ENCODE measurements at places on chromosomes 16 and 17.

- DNase-seq, result no peak
These were observed 88.5 kb downstream of the ZNF18 start for GRCh38 chr17:11908711-11909146.

DNA sequence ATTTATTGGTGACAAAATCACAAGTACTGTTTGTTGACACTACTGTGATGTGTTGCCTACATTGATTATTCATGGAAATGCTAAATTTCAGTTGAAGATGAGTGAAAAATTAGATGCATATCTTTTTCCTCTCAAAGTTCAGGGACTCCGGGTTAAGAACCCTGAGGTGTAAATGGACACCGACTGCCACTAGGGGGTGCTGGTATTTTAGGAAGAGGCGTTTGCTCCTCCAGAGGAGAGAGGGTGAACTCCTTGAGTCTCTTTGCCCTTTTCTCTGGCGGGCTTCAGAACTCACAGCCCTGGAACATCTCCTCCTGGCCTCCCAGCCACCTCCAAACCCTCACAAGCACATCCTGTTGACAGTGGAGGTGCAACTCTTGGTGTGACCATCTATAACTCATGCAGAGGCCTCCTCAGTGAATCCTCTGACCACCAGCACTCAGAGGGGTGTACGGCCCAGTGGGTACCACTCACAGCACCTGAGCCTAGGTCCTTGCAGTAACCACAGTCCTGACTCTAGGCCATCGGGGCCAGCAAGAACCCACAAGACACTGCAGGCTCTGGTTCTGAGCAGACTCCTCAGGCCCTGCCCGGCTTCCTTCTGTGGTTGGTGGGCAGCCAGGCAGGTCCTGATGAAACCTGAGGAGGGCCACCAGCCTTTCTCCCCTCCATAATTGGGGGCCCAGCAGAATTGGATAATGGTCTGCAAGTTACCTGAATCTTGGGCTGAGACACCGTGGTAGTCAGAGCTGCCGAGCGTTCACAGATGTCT is 26.2 kb upstream of the PIK3R5 start:
- peak; percentile 37 for DNase-seq

GRCh38 chr17:40341808-40342503 is 22.6 kb downstream of the GJD3 start:
- peak; percentile 71 for DNase-seq

DNA sequence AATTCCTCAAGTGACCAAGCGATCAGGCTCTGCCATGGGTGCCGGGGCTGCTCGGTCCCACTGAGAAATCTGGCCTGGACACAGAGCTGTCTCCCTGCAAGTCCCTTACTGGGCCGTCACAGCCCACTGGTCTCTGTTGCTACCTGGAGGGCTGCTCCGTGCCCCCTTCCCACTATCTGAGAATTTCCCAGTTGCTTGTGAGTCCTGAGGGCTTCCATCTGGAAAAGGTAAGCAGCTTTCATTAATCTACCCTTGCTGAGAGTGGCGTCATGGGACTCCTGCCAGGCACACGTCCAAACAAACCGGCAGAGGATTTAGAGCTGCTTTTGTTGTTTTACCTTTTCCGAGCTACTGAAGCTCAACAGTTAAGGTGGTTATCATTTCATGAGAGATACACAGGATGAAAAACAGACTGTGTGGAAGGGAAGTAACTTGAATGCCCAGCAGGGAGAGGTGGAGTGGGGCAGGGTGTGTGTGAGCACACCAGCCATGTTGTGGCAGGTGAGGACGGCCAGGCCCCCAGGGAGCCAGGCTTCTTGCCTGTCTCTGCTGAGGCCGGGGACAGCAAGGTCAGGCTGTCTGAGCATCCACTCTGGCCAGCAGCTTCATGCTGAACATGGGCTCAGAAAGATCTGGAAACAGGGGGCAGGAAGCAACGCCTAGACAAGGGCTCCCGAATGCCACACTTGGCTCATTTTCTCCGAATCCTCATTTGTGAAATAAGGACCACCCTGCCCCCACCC is 50.6 kb downstream of the GTF3C1 start:
- DNase-seq, result no peak

- no peak for DNase-seq
These were observed 2.7 kb downstream of the KCTD2 start for GRCh38 chr17:75049706-75050105.

DNA sequence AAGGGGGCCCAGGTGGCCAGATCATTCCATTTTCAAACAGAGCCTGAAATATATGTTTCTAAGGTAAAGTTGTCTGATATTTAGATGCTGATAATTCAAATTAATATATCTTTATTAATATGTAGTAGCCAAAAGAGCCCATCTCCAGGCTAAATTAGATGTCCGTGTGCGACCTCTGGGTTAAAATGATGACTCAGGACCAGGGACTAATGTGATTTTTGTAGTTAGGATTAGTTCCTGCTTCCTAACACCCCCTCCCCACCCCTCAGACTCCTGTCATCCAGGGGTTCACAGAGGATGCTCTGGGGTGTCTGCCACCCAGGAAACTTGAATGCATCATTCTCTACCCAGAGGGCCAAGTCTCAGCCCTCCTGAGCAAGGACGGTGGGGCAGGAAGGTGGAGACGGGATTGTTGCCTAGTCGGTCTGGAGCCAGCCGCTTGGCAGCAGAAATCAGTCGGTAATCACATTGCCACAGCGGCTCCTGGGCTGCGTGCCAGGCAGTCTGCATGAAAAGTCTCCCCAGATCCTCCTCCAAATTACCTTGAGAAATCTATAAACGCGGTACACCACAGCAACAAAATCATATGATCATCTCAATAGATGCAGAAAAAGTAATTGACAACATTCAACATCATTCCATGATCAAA is 29.8 kb downstream of the CNGB1 start:
- peak; percentile 41 for DNase-seq

GRCh38 chr16:79469999-79470398 is 130.5 kb downstream of the MAF start:
- DNase-seq, result no peak

GRCh38 chr16:78485188-78485916 is 385.9 kb downstream of the WWOX start:
- DNase-seq, result no peak

- DNase-seq, result peak; percentile 45
These were observed 102.9 kb downstream of the HIC1 start for GRCh38 chr17:2157675-2158395.

GRCh38 chr16:822174-822908 is 21.8 kb upstream of the GNG13 start:
- no peak for DNase-seq

Measured in RWPE1 (cell line).